Central memory CD8-positive, alpha-beta T cell (primary cell): ENCODE measurements at places on chromosomes 1 and 21.

- no peak overlapping the region for H3K27ac ChIP-seq
- no peak overlapping the region for H3K4me3 ChIP-seq
- DNase-seq = no peak
- no peaks in the 10 kb centered on the region for H3K36me3 ChIP-seq
Observed at GRCh38 chr1:118928739-118929554, 59.2 kb downstream of the TBX15 start.

- no peaks in the 10 kb centered on the region for H3K4me1 ChIP-seq
- no peaks in the 10 kb centered on the region for H3K27me3 ChIP-seq
- DNase-seq = no peak
Observed at GRCh38 chr1:36440044-36440443, 10.2 kb downstream of the OSCP1 start.

- peaks cover 23% of the 10 kb centered on the region for H3K36me3 ChIP-seq
- H3K4me1 ChIP-seq = peaks cover 28% of the 10 kb centered on the region
- no peak overlapping the region for H3K4me3 ChIP-seq
- DNase-seq = no peak
Observed at GRCh38 chr21:15809818-15810217, 80.0 kb downstream of the USP25 start.

DNA sequence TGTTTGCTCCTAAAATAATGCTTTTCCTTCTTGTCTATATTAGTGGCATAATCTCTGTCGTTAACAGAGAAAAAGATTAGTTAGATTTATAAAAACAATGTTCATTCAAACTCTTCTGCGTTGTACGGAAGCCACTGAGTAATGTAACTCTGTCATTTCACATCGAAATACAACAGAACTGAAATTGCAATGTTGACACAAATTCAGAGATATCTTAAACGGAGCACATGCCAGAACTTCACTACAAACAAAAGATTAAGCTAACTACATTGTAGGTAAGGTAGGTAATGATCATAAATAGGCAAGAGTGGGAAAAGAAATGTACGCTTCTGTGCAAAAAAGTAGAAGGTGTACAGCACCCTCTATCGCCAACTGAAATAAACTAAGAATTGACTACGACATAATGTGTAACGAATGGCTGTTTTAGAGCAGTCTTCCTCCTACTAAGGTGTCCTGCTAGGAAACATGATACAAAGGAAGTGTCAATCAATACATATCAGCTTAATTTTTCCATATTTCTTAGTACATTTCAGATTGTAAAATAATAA is 56.6 kb downstream of the PCNX2 start:
- no peaks in the 10 kb centered on the region for H3K4me1 ChIP-seq
- no peak overlapping the region for H3K4me3 ChIP-seq
- DNase-seq = no peak
- no peak overlapping the region for H3K27ac ChIP-seq
- no peaks in the 10 kb centered on the region for H3K27me3 ChIP-seq
- peaks cover 18% of the 10 kb centered on the region for H3K36me3 ChIP-seq

DNA sequence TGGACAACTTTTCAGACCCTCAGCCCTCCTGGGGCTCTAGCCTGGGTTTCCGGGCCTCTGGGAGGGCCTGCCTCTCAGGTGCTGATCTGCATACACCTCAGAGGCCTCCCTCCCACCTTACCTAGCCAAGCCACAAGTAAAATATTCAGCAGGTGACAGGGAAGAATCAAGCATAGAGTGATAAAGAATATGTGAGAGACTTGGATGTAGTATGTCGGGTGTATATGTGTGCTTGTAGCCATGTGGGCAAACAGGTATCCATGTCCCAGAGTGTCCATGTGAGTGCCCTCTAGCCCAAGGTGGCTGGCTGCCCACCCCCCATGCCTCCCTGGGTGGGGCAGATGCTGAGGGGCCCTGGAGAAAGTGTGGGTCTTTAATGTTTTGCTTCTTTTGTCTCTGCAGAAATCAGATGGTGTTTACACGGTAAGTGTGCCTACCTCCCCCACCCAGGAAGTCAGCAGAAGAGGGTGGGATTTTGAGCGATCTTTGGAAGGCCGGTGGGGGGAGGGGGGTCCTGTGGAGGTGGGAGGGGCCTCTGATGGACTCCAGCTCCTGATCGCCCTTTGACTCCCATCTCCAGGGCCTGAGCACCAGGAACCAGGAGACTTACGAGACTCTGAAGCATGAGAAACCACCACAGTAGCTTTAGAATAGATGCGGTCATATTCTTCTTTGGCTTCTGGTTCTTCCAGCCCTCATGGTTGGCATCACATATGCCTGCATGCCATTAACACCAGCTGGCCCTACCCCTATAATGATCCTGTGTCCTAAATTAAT is 3.4 kb downstream of the FCER1G start:
- no peak overlapping the region for H3K4me3 ChIP-seq
- H3K4me1 ChIP-seq = peaks cover 26% of the 10 kb centered on the region
- H3K27ac ChIP-seq = peak overlapping the region; percentile 47
- peaks cover 18% of the 10 kb centered on the region for H3K36me3 ChIP-seq
- H3K27me3 ChIP-seq = no peaks in the 10 kb centered on the region

GRCh38 chr1:55700359-55701130 is 485.4 kb upstream of the USP24 start:
- no peak for DNase-seq
- no peak overlapping the region for H3K4me3 ChIP-seq
- H3K4me1 ChIP-seq = no peaks in the 10 kb centered on the region

DNA sequence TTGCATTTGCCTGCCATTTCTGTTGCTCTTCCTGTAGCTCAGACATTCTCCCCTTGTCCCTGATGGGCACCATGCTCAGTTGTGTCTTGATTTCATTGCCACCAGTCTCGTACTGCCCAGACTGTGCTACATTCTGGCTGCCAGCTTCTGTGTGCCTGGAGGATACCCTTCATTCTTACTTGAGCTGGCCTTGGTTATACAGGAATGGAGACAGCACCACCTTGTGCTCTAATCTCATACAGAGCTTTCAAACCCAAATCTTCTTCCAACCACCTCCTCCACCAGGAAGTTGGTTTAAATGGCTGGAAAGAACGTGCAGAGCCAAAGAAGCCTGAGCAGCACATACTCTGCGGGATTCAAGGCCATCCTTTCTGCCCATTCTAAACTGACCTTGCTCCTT is 165.3 kb downstream of the SLC35F3 start:
- no peak overlapping the region for H3K27ac ChIP-seq
- peaks cover 1% of the 10 kb centered on the region for H3K36me3 ChIP-seq
- DNase-seq = no peak
- no peaks in the 10 kb centered on the region for H3K4me1 ChIP-seq
- H3K27me3 ChIP-seq = peaks cover 55% of the 10 kb centered on the region
- H3K4me3 ChIP-seq = no peak overlapping the region

GRCh38 chr1:86861424-86861823 is 52.5 kb downstream of the SELENOF start:
- H3K4me3 ChIP-seq = no peak overlapping the region
- peaks cover 18% of the 10 kb centered on the region for H3K36me3 ChIP-seq
- H3K4me1 ChIP-seq = peaks cover 9% of the 10 kb centered on the region
- DNase-seq = no peak
- no peaks in the 10 kb centered on the region for H3K27me3 ChIP-seq

DNA sequence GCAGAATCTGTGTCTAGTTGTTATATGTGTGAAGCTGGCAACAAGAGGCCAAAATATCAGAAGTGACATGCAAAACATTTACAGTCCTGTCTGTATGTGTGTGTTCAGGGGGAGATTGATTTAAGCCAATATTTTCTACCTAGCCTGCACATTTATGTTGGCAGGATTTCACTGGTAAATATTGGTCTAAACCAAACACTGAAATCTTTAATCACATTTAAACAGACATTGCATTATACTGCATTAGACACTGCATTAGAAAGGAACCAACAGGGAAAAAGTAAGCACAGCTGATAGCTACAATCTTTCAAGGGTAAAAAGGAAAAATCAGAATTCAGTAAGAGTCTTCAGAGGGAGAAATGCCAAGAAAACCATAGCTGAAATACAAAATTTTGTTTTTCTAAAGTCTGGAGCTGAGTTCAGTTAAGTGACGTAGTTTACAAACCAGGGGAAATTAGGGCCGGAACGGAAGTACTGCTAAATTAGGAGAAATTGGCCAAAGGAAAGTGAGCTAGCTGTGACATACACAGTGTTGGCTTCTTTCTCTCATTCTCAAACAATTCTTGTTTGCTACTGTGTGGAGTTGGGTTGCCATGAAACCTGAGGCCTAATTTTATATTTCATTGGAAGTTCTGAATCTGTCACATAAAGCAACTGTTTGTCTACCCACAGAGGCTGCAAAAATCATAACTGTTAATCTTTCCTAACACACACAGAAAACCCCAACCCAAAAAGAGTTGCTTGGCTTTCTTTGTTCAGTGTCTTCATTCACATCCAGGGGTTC is 217.3 kb upstream of the SGIP1 start:
- no peak overlapping the region for H3K4me3 ChIP-seq
- H3K36me3 ChIP-seq = no peaks in the 10 kb centered on the region
- no peak overlapping the region for H3K27ac ChIP-seq
- H3K4me1 ChIP-seq = no peaks in the 10 kb centered on the region
- no peak for DNase-seq
